NCI-H748 treated with DMSO at 0.1 percent for 48 hours (cell line): ENCODE measurements at places on chromosomes 12 and 14.
A peak's percentile ranks its signal among the peaks of the same experiment; 100 is the strongest.

- DNase-seq: no peak
Observed at GRCh38 chr12:27177706-27178105, 66.4 kb upstream of the STK38L start.

GRCh38 chr12:125755512-125755911 is 690.3 kb downstream of the AACS start:
- no peak for DNase-seq

GRCh38 chr12:27652174-27652763 is 44.0 kb upstream of the REP15 start:
- DNase-seq: peak; percentile 31

- no peak for DNase-seq
Observed at GRCh38 chr12:26826437-26826836, 6.6 kb downstream of the ITPR2 start.

- no peak for DNase-seq
Observed at GRCh38 chr12:103783744-103784664, 57.0 kb downstream of the NT5DC3 start.

GRCh38 chr12:20695232-20695631 is at the start of gene SLCO1C1:
TSS of gene SLCO1C1 (plus strand) at chr12:20695332. CDS start at chr12:20699577, 4,245 bp downstream.
- DNase-seq: no peak

DNA sequence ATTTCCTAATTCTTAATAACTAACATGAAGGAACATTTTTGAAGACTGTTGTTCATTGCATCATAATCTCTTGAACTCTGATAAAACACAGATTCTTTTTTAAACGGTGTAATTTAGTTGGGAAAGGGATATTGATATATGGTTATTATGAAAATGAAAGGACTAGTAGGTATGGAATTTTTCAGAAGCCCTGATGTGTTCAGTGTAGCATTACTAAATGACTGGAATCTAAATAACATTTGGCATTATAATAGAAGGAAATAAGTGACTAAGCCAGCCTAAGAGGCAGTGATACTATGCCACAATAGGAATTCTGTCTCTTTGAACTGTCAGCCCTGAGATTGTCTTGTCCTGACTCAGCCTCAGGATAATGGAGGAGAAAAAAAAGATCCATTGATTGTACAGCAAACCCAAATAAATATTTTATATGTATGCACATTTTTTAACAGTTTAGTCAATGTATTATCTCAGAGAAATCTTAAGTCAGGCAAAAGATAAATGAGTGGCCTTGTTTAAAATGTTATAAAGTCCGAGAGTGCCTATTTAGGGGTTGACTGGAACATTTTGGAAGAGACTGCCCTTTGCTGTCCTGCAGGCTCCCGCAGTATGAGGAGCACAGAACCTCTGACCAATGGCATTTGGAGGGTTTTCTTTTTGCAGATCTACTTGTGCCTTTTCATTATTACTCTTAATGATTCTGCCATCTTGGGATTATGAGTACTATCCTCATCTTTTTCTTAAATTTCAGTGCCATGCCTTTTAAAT is 271.2 kb downstream of the EGLN3 start:
- no peak for DNase-seq

DNA sequence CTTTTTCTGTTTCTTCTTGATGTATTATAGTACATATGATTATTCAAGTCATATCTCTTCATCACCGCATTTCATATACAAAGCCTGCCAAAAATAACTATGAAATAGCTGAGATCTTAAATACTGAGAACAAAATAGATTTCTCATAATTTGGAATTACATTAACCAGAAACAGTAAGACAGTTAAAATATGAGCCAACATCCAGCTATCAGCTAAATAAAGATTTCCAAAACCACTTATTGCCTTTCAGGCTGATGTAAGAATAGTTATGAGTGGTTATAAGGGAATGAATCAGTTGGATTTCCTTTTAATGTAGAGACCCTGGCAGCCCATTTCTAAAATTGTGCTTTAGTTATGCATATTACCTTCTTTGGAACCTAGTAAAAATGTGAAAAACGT is 47.4 kb downstream of the TMEM117 start:
- no peak for DNase-seq

GRCh38 chr12:111006621-111007020 is 86.2 kb upstream of the MYL2 start:
- no peak for DNase-seq

GRCh38 chr14:29868000-29868399 is 59.6 kb downstream of the PRKD1 start:
- peak; percentile 27 for DNase-seq

DNA sequence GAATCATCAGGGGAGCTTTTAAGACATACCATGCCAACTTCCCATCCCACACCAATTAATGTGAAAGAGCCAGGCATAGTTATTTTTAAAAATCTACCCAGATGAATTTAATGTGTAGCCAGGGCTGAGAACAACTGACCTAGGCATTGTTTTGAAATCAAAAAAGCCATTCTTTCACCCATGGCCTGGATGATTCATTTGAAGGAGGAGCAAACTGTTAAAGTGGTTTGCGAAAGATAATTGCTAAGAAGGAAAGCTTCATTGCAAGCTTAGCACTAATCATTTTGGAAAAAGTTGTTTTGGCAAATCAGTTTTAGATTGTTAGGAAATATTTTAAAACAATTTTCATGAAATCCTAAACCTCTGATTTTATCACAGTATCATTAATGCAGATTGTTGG is 2.1 kb upstream of the GTSF1 start:
- no peak for DNase-seq

GRCh38 chr12:120710805-120711296 is 593 bp downstream of the UNC119B start:
- no peak for DNase-seq

- no peak for DNase-seq
Observed at GRCh38 chr12:88573583-88573982, 6.7 kb downstream of the KITLG start.

- no peak for DNase-seq
Observed at GRCh38 chr12:107064243-107064642, 29.1 kb downstream of the CRY1 start.

DNA sequence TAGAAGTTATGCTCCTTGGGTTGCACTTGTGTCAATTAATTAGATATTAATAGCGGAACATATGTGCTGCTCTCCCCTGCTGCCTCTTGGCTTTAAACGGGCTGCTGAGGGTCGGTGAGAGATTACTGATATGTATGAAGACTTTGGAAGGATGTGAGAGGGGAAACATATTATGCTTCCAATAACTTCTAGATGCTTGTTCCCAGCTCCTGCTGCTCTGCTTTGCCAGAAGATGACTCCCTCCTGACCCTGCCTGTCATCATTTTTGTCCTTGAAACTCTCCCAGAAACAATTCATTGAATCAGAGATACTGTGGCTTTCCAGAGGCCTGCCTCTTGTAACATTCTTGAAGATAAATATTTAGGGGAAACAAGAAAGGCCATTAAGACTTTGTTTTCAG is 300.1 kb upstream of the STXBP6 start:
- DNase-seq: no peak

DNA sequence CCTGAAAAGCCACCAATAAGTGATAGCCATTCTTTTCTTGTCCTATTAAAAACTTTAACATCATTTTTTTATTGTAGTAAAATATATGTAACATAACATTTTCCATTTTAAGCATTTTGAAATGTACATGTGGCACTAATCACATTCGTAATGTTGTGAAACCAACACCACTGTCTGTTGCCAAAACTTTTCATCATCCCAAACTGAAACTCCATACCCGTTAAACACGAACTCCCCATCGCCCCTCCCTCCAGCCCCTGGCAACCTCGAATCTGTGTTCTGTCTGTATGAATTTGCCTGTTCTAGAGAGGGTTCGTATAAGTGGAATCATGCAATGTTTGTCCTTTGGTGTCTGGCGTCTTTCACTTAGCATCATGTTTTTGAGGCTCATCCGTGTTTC is 75.9 kb downstream of the CCDC92 start:
- DNase-seq: no peak

DNA sequence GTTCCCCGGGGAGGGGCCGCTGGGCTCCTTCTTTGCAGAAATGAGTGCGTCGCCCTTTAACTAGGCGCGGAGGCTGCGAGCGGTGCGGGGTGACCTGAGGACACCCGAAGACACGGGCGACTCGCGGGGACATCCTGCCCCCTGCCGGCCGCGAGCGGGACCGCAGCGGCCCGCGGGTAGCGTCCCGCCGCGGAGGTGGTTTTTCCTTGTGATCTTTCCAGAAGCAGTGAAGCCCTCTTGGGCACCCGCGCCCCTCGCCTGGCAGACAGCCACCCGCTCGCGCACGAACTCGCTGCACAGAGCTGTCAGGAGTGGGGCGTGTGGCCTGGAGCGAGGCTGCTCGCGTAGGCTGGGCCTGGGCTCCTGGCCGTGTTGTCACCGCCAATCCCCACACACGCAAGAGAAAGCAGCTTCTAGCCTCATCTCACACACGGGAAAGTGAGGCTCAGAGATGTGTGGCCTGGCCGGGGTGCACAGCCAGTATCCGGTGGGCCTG is 67.2 kb downstream of the DIO3 start:
- DNase-seq: peak; percentile 44

DNA sequence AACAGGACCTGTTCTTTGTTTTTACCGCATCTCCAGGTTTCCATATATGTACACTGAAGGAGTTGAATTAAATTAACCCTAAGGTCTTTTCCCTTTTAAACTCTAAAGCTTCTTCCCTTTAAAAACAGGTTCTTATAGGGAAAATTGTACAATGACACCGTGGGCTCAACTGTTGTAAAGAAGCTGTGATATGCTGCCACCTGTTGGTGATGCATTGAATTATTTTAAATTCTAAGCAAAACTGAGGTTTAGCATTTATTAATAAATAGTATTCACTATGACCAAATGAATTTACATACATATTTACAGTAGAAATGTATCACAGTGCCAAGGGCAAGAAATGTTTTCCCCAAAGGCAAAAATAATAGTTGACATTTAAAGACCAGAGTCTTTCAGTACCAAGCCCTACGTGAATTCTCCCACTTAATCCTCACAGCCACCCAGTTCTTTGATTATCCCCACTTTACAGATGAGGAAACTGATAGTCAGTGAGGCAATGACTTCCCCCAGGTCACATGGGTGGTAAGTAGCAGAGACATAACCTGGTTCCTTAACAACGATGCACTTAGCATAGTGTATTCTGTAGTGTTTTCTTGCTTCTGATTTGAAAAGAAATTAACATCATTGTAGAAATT is 35.7 kb upstream of the TMEM263 start:
- peak; percentile 26 for DNase-seq

GRCh38 chr14:64080452-64080851 is 213.7 kb downstream of the ESR2 start:
- no peak for DNase-seq

DNA sequence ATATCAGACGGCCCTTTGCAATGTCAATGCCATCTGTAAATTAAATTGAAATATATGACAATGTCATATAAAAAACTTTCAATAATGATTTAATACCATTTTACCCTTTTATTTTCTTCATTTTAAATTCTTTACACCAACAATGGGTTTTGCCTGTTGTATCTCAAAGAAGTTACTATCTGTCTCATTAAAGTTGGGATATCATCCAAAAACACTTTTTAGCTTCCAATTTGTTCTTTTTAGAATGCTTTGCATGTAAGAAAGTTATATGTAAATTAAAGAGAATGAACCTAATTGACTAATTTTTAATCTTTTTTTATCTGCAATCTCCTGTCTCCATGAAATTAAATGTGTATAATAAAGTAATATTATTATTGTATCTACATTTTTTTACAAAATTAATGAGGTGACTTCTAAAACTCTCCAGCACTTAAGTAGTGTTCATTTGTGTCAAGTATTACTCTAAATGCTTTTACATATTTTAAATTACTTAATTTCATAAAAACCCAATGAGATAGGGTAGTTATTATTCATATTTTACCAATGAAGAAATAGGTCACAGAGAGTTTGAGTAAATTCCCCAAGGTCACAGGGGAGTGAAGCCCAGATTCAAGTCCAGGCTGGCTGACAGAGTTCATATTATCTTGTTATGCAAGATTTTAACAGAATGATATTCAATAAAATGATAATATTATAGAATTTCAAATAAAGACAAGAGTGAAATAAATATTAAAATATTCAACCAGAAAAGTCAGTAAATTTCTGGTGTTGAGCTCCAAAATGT is 673.0 kb upstream of the FLRT2 start:
- DNase-seq: no peak

- DNase-seq: no peak
Observed at GRCh38 chr12:110012137-110012536, 12.9 kb downstream of the ANKRD13A start.

GRCh38 chr12:2693244-2693860 is 101.4 kb upstream of the FKBP4 start:
- no peak for DNase-seq

GRCh38 chr14:75667099-75667765 is 6.2 kb downstream of the TTLL5 start:
- no peak for DNase-seq

- DNase-seq: no peak
Observed at GRCh38 chr12:70648831-70649230, 11.6 kb upstream of the PTPRB start.

GRCh38 chr12:26297396-26298070 is 102.2 kb downstream of the SSPN start:
- DNase-seq: no peak
